ENCODE measurements at places on chromosomes 16 and 17. TPM values are rescaled to one million over a fixed set of nuclear protein-coding genes. Genes with fewer than 3 reads are reported as not detected.

DNA sequence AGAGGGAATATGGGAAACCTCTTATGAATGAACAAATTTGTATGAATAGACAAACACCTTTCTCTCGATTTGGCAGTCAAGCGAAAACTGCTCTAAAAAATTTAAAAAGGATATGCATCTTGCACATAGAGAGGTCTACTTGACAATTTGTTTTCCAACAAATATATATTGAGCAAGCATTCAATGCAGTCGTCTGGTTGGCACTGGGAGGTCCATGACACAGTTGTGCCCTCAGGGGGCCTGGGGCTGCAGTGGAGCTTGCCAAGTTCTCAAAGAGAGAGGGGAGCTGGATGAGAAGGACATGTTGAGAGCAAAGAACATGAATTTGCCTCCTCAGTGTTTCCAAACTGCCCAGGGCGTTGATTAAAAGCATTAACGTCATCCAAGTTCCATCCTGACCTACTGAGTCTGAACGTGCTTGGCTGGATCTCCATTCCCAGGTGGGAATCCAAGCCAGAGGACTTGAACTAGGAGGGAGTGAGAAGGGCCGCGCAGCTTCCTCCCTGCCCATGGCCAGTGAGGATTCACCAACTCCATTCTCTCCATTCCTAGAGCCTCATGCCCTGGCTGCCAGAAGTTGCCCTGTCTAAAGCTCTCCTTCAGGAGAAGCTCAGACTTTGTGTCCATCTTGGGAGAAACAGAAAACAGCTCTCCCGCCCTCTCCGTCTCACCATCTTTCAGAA lies 24.5 kb downstream of the TBX2 start:
- H3K36me3 ChIP-seq = no peaks in the 10 kb centered on the region
- peaks cover 7% of the 10 kb centered on the region for H3K4me1 ChIP-seq
- H3K4me3 ChIP-seq = no peak overlapping the region
- DNase-seq = no peak

GRCh38 chr16:11250091-11250785 lies 5.8 kb downstream of the SOCS1 start:
- H3K27ac ChIP-seq = peak overlapping the region; percentile 49
- DNase-seq = peak; percentile 34
- peaks cover 32% of the 10 kb centered on the region for H3K4me1 ChIP-seq
- no peaks in the 10 kb centered on the region for H3K27me3 ChIP-seq
- peaks cover 19% of the 10 kb centered on the region for H3K36me3 ChIP-seq
- no peak overlapping the region for H3K4me3 ChIP-seq

Gene KRT24
- not detected for total RNA-seq

Gene AOC2
- 9.8 TPM for total RNA-seq

Gene TMEM92
- total RNA-seq = 10.3 TPM

Gene MT1F
- total RNA-seq = 60.2 TPM

Gene SLC46A1
- total RNA-seq = 5.7 TPM

Gene TBC1D3K
- not detected for total RNA-seq

Gene GAST
- not detected for total RNA-seq

Gene PNMT
- total RNA-seq = 2.4 TPM

Gene PTRH2
- 30.5 TPM for total RNA-seq

- H3K4me3 ChIP-seq = peak overlapping the region; percentile 71
- H3K27ac ChIP-seq = no peak overlapping the region
- DNase-seq = no peak
- peaks cover 100% of the 10 kb centered on the region for H3K27me3 ChIP-seq
- H3K36me3 ChIP-seq = peaks cover 6% of the 10 kb centered on the region
Observed at GRCh38 chr16:56635441-56635967, 3.0 kb upstream of the MT1A start.

- H3K27me3 ChIP-seq = no peaks in the 10 kb centered on the region
- DNase-seq = no peak
- H3K27ac ChIP-seq = no peak overlapping the region
- H3K4me3 ChIP-seq = no peak overlapping the region
- peaks cover 5% of the 10 kb centered on the region for H3K4me1 ChIP-seq
Observed at GRCh38 chr17:30368912-30369720, 9.6 kb upstream of the CPD start.

Gene SLFN14
- total RNA-seq = not detected

GRCh38 chr16:4103745-4104144 lies 12.5 kb downstream of the ADCY9 start:
- no peaks in the 10 kb centered on the region for H3K36me3 ChIP-seq
- H3K27me3 ChIP-seq = no peaks in the 10 kb centered on the region
- H3K4me1 ChIP-seq = no peaks in the 10 kb centered on the region
- no peak overlapping the region for H3K27ac ChIP-seq

Gene CLEC3A
- total RNA-seq = not detected

Gene TPSD1
- total RNA-seq = 0.31 TPM

GRCh38 chr16:57510016-57510871 lies 24.0 kb upstream of the DOK4 start:
- no peak overlapping the region for H3K27ac ChIP-seq
- H3K27me3 ChIP-seq = no peaks in the 10 kb centered on the region
- peaks cover 14% of the 10 kb centered on the region for H3K4me1 ChIP-seq
- no peak overlapping the region for H3K4me3 ChIP-seq
- H3K36me3 ChIP-seq = no peaks in the 10 kb centered on the region

GRCh38 chr17:78375401-78376151 lies 2.9 kb upstream of the PGS1 start:
- peaks cover 62% of the 10 kb centered on the region for H3K4me1 ChIP-seq
- no peak for DNase-seq
- H3K27me3 ChIP-seq = no peaks in the 10 kb centered on the region
- H3K27ac ChIP-seq = peak overlapping the region; percentile 100
- H3K4me3 ChIP-seq = no peak overlapping the region

Gene CIAPIN1
- 94.7 TPM for total RNA-seq

Gene KRTAP17-1
- total RNA-seq = not detected

Gene MAPT
- total RNA-seq = 4.2 TPM

GRCh38 chr16:76583466-76583865 lies 306.3 kb downstream of the CNTNAP4 start:
- no peaks in the 10 kb centered on the region for H3K27me3 ChIP-seq
- H3K4me1 ChIP-seq = no peaks in the 10 kb centered on the region
- H3K4me3 ChIP-seq = no peak overlapping the region
- peaks cover 17% of the 10 kb centered on the region for H3K36me3 ChIP-seq

Gene CLDN7
- total RNA-seq = 131 TPM

Gene TVP23A
- total RNA-seq = 1.2 TPM

GRCh38 chr17:72273289-72274056 lies 152.7 kb downstream of the SOX9 start:
- peaks cover 9% of the 10 kb centered on the region for H3K27me3 ChIP-seq
- peaks cover 25% of the 10 kb centered on the region for H3K4me1 ChIP-seq
- peaks cover 9% of the 10 kb centered on the region for H3K36me3 ChIP-seq
- H3K4me3 ChIP-seq = no peak overlapping the region
- H3K27ac ChIP-seq = no peak overlapping the region

Gene ABCA9
- not detected for total RNA-seq
